ENCODE measurements at places on chromosomes 2 and 18. TPM values are rescaled to one million over a fixed set of nuclear protein-coding genes. Genes with fewer than 3 reads are reported as not detected.

Gene CD207
- total RNA-seq = 0.13 TPM

DNA sequence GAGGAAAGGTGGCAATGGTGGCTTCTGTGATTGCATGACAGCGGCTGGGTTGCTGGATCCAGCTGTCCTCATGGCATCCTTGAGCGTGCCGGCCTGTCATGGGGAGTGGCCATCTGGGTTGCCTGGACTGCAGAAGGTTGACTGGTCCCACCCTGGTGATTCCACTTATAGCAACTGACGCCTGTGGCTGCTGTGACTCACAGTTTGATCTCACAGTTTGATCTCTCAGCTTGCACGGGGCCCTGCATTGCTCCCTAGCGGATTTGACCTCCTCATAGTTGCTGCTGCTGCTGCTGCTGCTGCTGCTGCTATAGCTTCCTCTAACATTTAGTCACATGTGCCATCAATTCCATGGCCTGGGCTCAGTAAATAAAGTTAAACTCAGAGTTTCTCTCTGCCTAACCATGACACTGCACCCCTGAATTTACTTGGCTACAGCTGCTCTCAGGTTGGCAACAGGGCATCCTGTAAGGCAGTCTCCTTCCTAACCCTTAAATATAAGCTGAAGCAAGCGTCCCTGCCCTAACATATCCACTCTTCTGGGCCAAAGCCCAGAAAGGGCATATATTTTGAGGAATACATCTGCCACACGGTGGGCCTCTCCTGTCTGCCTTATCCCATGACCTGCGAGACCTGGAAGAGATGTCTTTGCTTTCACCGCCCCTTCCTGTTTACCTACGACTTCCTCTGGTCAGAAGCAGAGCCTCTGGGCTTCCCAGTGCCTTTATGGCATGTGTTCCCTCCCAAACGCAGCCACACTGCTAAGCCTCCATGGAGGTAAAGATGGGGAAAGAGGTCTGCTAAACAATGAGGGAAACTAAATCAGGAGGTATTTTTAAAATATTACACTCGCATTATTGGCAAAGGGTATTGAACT lies 37.8 kb upstream of the CCDC150 start:
- no peaks in the 10 kb centered on the region for H3K27me3 ChIP-seq
- peaks cover 4% of the 10 kb centered on the region for H3K4me1 ChIP-seq
- no peak overlapping the region for H3K4me3 ChIP-seq
- peak; percentile 67 for DNase-seq

DNA sequence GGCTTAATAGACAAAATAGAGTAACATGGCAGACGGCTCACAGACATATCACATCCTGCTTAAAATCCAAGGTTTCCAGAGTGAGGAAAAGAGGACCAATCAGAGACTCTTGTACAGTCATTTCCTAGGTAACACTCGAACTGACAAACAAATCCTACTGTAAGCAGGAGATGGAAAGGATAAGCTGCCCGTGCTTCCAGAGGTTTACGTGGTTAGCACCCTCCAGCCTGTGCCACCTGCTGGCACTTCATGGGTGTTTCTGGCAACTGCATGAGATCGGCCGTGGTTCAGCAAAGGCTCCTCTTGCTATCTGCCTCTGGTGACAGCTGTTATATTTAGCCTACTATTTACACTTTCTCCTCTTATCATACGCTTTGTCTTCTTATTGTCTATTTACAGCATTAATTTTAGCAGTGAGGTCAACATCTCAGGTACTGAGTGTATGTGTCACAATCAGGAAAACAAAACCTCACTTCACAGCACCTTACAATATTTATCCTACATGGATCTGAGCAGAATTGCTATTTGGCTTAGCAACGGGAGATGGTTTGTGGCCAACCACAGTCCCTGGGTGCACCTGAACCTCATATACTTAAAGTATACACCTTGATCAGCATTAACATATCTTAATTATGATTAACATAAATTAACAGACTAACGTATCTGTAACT lies 226.9 kb downstream of the TMEM163 start:
- H3K27ac ChIP-seq = no peak overlapping the region
- H3K27me3 ChIP-seq = no peaks in the 10 kb centered on the region
- no peaks in the 10 kb centered on the region for H3K4me1 ChIP-seq
- no peak overlapping the region for H3K4me3 ChIP-seq
- no peaks in the 10 kb centered on the region for H3K36me3 ChIP-seq

DNA sequence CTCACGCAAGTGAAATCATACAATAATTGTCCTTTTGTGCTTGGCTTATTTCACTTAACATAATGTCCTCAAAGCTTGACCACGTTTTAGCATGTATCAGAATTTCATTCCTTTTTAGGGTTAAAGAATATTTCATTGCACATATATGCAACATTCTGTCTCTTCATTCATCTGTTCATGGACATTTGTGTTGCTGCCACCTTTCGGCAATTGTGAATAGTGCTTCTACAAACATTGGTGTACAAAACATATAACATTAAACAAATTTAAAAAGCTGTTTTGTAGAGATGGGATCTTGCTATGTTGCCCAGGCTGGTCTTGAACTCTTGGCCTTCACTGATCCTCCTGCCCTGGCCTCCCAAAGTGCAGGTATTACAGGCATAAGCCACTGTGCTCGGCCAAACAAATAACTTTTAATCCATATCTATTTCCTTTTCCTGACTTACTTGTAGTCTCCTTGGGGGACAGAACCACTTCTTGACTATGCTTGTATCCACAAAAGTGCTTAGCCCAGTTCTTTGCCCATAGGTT lies 209.3 kb downstream of the SLC4A3 start:
- H3K4me3 ChIP-seq = no peak overlapping the region
- peak; percentile 68 for DNase-seq
- no peaks in the 10 kb centered on the region for H3K27me3 ChIP-seq
- H3K27ac ChIP-seq = no peak overlapping the region

Data from muscle of leg (tissue), 16 donors.